ENCODE measurements at places on chromosomes 2 and 18. TPM values are rescaled to one million over a fixed set of nuclear protein-coding genes. Genes with fewer than 3 reads are reported as not detected.

Gene WDCP
- polyA plus RNA-seq: 11.8 TPM

Gene PROM2
- polyA plus RNA-seq: 2.3 TPM

Gene SLC14A1
- polyA plus RNA-seq: 2.7 TPM

Gene INPP5D
- 7.2 TPM for polyA plus RNA-seq

Gene MPP4
- 0.14 TPM for polyA plus RNA-seq

Gene TUBB6
- 155 TPM for polyA plus RNA-seq

Gene ACTG2
- polyA plus RNA-seq: 10.8 TPM

Gene SPRED2
- 30.1 TPM for polyA plus RNA-seq

Gene CHRNG
- polyA plus RNA-seq: 80.3 TPM

Gene TSPYL6
- not detected for polyA plus RNA-seq

Gene TMEM18
- 43.4 TPM for polyA plus RNA-seq

Gene PRKRA
- 59.6 TPM for polyA plus RNA-seq

Gene FOXI3
- polyA plus RNA-seq: not detected

Gene CYS1
- 13.2 TPM for polyA plus RNA-seq

Gene SETBP1
- 19.1 TPM for polyA plus RNA-seq

Gene SLC11A1
- 0.44 TPM for polyA plus RNA-seq

Gene EPAS1
- 37.3 TPM for polyA plus RNA-seq

Gene SIX2
- 6.0 TPM for polyA plus RNA-seq

Gene OXER1
- polyA plus RNA-seq: 5.5 TPM

Gene RESP18
- not detected for polyA plus RNA-seq

Gene CAPN14
- 0.07 TPM for polyA plus RNA-seq

Gene PLEKHH2
- 6.7 TPM for polyA plus RNA-seq

Gene KCNS3
- polyA plus RNA-seq: 10.0 TPM

Gene UGT1A5
- not detected for polyA plus RNA-seq

Gene MARCO
- 1.7 TPM for polyA plus RNA-seq

Gene MC4R
- 0.18 TPM for polyA plus RNA-seq

Gene TANK
- polyA plus RNA-seq: 34.4 TPM

Gene C2orf92
- 7.3 TPM for polyA plus RNA-seq

Gene TACR1
- 0.94 TPM for polyA plus RNA-seq

Gene VIT
- polyA plus RNA-seq: 7.2 TPM

Gene CWC22
- 23.0 TPM for polyA plus RNA-seq

Gene DOCK10
- polyA plus RNA-seq: 20.9 TPM

Gene GPR155
- 2.2 TPM for polyA plus RNA-seq

Gene ANKRD30BL
- 0.07 TPM for polyA plus RNA-seq

Gene ITM2C
- 142 TPM for polyA plus RNA-seq

Gene PRR30
- polyA plus RNA-seq: not detected

Gene SALL3
- polyA plus RNA-seq: 0.17 TPM

Gene VAPA
- polyA plus RNA-seq: 302 TPM
